ENCODE measurements at places on chromosomes 6 and 20.

GRCh38 chr6:35160642-35161041 lies 19.5 kb upstream of the TCP11 start:
- DNase-seq = no peak
- H3K36me3 ChIP-seq = no peaks in the 10 kb centered on the region
- no peak overlapping the region for H3K4me3 ChIP-seq
- H3K27me3 ChIP-seq = peaks cover 25% of the 10 kb centered on the region

- H3K4me3 ChIP-seq = no peak overlapping the region
- H3K27me3 ChIP-seq = peaks cover 79% of the 10 kb centered on the region
- peaks cover 22% of the 10 kb centered on the region for H3K4me1 ChIP-seq
- no peak for DNase-seq
- H3K36me3 ChIP-seq = no peaks in the 10 kb centered on the region
- H3K27ac ChIP-seq = no peak overlapping the region
Measured at GRCh38 chr20:62993856-62994494, 12.8 kb downstream of the BHLHE23 start.

DNA sequence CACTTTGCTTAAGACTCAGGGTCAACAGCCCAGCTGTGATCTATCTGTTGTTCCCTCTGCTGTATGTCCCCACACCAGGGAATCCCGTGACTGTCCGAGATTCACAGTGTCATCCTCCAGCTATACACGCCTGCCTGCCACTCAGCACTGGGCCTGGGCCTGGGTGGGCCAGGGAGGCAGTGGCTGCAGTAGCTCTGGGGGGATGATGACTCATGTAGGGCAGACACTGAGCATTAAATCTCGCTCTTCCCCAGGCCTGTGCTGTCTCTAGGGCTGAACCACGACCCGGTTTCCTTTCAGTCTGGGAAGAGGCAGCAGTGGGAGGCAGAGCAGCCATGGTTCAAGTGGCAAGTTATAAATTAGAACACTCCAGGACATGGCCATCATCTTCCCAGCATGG lies 173.9 kb downstream of the LRFN2 start:
- H3K4me3 ChIP-seq = no peak overlapping the region
- H3K27me3 ChIP-seq = no peaks in the 10 kb centered on the region
- DNase-seq = no peak
- no peaks in the 10 kb centered on the region for H3K4me1 ChIP-seq

DNA sequence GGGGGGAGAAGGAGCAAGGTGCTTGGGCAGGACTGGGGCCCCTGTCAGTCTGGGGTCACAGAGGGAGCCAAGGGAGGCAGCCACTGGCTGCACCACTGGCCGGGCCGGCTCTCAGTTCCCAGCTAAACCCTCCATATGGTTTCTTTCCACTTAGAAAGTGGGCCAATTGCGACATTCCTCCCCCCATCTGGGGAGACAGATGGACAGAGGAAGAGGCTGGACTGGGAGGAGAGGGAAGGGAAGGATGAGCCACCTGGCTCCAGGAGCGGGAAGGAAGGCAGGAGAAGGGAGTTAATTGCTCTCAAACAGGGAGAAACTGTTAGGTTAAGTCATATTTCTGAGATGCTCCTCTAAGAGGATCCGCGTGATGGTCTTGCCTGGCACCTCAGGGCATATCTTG lies 82.2 kb downstream of the GRM4 start:
- no peak overlapping the region for H3K4me3 ChIP-seq
- no peaks in the 10 kb centered on the region for H3K36me3 ChIP-seq
- H3K27ac ChIP-seq = peak overlapping the region; percentile 20
- H3K27me3 ChIP-seq = peaks cover 32% of the 10 kb centered on the region

DNA sequence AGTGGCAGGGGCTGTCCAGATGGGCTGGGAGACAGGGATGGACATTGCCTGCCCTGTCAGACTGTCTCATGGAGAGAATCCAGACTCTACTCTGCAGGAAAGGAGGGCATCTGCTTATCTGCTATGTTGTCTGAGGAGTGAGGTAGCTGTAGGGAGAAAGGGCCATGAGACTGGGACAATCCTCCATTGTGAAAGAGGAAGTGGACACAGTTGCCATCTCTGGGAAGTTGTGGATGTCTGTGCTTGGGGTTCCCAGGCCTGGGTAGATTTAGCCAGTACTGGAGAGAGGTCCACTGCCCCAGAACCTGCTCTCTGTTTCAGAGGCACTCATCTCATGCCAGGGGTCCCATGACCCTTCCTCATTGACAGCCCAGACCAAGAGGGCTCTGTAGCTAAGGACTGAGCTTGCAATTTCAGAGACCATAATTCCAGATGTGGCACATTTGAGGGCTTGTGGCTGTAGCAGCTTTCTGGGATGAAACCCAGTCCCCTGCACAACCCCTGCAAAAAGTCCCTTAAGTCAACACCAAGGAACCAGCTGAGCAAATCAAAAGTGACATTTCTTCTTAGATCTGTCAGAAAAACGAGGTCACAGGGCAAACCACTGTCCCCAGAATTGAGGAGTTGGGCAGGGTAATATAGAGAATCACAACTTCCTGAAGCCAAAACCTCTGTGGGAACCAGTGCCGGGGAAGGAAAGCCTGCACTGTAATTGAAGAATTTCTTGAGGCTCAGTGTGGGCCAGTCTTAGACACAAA lies 4.1 kb upstream of the SIRPG start:
- H3K27me3 ChIP-seq = peaks cover 33% of the 10 kb centered on the region
- H3K27ac ChIP-seq = no peak overlapping the region
- no peak overlapping the region for H3K4me3 ChIP-seq
- no peaks in the 10 kb centered on the region for H3K36me3 ChIP-seq
- peaks cover 20% of the 10 kb centered on the region for H3K4me1 ChIP-seq

DNA sequence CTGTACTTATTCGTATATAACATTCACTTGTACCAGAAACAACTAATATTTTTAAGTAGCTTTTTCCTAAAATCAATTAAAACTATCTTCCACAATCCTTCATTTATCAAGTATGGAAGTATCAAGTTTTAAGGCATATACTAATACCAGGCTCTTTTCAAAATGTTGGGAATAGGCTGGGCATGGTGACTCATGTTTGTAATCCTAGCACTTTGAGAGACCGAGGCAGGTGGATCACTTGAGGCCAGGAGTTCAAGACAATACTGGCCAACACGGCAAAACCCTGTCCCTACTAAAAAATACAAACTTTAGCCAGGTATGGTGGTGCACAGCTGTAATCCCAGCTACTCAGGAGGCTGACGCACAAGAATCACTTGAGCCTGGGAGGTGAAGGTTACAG lies 25.7 kb upstream of the PLN start:
- H3K4me1 ChIP-seq = peaks cover 5% of the 10 kb centered on the region
- no peak overlapping the region for H3K27ac ChIP-seq
- no peaks in the 10 kb centered on the region for H3K27me3 ChIP-seq
- DNase-seq = no peak
- H3K4me3 ChIP-seq = no peak overlapping the region

DNA sequence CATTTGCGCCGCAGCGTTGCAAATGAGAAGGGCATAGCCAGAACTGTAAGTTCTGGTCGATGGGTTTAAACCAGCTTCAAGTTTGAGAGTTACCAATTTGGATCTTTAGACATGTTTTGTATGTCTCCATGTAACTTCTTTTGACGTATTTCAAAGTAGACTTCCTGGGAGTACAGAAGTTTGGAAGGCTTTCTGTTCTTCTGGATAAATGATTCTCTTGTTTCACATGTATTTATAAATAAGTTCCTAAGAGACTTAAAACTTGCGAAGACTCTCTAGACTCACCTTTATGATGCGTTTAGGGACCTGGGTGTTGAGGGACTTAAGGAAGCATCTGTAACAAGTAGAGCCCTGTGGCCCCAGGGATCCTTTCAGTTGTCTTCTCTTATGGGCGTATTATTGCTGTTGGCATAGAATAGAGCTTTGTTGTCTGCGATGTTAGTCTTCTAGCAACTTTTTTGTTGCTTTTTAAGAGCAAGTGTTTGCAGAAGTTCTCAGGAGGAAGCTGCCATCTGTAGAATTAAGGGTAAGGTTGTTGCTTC lies 1.3 kb downstream of the CDYL start:
- H3K4me1 ChIP-seq = peaks cover 71% of the 10 kb centered on the region
- H3K36me3 ChIP-seq = peaks cover 2% of the 10 kb centered on the region
- H3K27ac ChIP-seq = peak overlapping the region; percentile 97
- H3K27me3 ChIP-seq = no peaks in the 10 kb centered on the region
- DNase-seq = no peak

GRCh38 chr20:49787371-49788357 lies 25.0 kb upstream of the SLC9A8 start:
- H3K27me3 ChIP-seq = peaks cover 5% of the 10 kb centered on the region
- H3K4me1 ChIP-seq = peaks cover 67% of the 10 kb centered on the region
- H3K36me3 ChIP-seq = no peaks in the 10 kb centered on the region
- H3K27ac ChIP-seq = peak overlapping the region; percentile 56

GRCh38 chr6:104639668-104640067 lies 220.1 kb downstream of the HACE1 start:
- no peak overlapping the region for H3K4me3 ChIP-seq
- H3K4me1 ChIP-seq = peaks cover 4% of the 10 kb centered on the region
- H3K27me3 ChIP-seq = no peaks in the 10 kb centered on the region
- DNase-seq = no peak

GRCh38 chr6:66838764-66839163 lies 1131.7 kb upstream of the EYS start:
- no peak for DNase-seq
- no peak overlapping the region for H3K4me3 ChIP-seq
- no peaks in the 10 kb centered on the region for H3K27me3 ChIP-seq
- no peaks in the 10 kb centered on the region for H3K4me1 ChIP-seq
